ENCODE measurements at places on chromosomes 3 and 15.

DNA sequence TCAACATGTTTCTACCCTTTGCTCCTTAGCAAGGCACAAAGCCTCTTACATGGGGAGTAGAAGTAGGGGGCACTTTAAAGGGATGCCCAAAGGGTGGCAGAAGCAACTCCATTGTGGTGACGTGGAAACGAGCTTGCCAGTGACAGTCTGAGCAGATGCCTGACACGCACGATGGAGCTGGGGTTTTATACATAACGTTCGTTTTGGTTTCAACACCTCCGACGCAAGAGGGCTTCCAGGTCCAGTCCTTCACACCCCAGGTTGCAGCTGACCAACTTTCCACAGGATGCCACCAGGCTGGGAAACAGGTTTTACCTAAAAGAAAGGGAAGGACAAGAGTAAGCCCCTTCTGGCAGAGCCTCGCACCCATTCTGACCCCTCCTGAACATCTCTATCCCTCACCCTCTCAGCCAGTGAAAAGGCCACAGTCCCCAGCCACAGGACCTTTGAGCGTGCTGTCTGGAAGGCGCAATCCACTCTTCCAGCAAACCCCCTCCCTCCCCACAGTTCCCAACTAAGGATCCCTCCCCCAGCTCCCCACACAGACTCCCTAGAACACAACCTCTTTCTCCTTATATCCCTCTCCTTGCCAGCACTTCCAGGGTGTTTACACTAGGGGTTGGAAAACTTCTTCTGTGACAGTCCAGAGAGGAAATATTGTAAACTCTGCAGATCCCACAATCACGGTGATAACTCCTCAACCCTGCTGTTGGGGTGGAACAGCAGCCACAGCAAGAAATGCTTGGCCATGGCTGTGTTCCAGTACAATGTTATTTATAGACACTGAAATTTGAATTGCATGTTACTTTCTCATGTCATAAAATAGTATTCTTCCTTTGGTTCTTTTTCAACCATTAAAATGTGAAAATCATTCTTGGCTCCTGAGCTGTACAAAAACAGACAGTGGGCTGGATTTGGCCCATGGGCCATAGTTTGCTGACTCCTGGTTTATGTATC lies 36.2 kb downstream of the FAM174B start:
- no peak for DNase-seq

DNA sequence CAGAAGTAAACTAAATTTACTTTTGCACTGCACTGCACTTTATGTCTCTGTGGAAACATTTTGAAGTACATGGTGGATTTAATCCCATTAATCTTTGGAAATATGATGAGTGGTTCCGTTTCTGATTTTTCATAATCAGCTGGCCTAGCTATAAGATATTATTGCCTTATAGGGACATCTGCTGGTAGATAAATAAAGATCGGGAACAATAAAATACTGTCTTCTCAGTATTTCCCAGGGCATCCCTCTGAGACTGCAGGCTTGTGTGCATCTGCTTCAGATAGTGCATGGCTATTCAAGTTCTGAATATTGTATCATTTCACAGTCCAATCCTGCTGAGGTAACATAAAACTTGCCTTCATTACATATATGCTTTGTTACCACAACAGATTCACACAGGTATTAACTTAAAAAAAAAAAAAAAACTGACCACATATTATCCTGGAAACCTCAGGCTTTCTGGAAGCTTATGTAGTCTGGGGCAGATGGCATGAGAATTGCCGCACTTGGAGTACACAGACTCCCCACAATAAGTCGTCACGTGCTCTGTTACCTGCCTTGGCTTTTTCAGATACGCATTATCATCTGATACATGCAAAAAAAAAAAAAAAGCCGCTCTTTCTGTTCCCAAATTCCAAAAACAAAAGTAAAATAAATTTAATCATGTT lies 330.8 kb upstream of the AGTR1 start:
- DNase-seq, result no peak

DNA sequence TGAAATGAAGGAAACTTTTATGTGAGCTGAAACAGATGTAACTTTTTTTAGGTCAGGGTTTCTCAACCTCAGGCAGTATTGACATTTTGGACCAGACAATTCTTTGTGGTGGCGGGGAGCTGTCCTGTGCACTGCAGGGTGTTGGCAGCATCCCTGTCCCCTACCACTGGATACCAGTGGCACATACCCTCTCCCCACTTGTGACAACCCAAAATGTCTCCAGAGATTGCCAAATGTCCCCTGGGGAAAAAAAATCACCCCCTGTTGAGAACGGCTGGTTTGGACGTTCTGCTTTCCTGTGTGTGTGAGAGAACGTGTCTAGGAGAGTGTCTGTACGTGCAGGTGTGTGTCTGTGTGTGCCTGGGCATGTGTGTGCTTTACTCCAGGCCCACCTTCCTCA lies 30.7 kb upstream of the GRIP2 start:
- no peak for DNase-seq

GRCh38 chr15:78179906-78180305 lies 30.7 kb downstream of the IDH3A start:
- DNase-seq, result no peak

DNA sequence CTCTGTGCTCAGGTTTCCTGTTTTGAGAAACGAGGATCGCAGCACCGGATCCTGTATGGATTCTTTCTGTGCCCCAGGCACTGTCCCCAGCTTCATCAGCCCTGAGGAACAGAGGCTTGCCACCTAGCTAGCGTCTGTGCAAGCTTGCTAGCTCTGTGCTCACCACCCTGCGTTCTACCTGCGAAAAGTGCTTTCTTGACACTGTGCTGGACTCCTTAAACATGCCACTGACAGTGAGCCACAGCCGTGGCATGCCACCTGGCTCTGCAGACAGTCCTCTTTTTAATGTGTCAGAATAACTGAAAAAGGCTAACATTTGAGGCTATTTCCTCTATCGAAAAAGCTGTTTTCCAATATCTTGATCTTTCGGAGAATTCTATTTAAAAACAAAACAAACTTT lies 1.4 kb downstream of the PGPEP1L start:
- DNase-seq, result no peak

DNA sequence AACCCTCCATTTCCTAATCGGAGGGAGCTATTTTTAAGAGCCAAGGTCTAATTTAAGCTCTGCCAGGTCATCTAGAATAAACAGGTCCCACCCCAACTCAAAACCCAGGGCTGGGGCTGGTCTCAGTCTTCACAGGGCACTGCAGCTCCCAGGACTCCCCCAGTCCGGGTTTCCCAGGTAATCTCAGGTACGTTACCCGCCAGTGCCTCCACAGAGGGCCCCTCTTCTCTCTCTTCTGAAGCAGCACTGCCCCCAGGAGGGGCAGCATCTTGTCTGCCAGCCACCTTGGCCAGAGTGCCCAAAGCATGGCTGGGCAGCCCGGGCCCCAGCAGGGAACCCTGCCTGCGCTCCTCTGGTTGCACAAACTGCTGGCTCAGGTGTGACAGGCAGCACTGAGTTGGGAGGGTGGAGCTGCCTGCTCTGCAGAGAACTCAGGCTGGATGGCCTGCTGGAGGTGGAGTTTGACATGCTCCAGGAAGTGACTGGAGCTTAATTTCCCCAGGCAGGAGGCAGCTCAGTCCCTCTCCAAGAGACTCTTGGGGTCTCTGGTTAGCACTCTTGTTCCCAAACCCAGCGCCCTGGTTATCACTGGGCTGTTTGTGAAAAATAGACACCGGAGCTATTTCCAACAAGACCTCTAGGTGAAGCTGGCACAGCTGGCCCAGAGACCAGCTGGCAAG lies at the start of gene PLA2G4F:
Gene PLA2G4F (minus strand): TSS at position 394 of the 680 bp plus-strand sequence. CDS start 87 bp downstream, at position 307.
- no peak for DNase-seq

DNA sequence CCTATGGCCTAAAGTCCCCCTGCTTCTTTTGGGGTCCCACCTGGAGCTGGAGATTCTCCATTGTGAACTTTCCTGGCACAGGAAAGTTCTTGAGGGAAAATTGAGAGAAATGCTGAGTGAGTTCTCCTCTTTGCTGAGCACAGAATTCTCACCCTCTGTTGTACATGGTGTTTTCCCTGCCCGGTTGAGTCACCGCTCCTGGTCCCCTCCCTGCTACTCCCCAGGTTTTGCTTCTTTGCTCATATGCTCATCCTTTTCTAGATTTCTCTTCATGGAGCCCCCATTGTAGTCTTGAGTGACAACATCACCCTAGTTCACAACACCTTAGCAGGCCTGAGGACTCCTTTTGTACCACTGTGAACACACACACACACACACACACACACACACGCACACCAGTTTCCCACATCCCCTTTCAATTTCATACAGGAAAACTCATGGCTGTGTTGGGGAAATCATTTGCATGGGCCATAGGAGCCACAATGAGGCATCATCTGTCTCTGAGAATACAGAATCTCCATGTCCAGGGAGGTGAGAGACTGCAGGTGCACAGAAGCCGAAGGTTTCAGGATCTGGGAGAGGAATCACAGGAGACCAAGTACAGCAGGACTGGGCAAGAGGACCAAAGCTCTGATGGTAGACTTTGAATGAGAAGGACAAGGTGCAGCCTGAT lies 585.3 kb downstream of the GOLGA6L6 start:
- no peak for DNase-seq

DNA sequence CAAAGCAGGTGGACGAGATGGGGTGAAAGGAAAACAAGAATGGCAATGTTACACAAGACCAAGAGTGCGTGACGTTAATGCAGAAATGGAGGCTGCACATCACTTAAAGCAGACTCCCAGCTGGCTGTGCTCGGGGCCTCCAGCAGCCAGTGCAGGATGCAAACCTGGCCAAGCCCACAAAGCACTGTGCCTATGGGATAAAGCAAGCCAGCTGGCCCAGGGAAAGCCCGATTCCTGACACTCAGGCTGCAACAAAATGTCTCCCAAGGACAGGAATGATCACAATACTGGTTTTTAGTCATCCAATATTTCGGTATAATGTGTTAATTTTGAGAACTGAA lies 86.2 kb downstream of the SEC22A start:
- no peak for DNase-seq

DNA sequence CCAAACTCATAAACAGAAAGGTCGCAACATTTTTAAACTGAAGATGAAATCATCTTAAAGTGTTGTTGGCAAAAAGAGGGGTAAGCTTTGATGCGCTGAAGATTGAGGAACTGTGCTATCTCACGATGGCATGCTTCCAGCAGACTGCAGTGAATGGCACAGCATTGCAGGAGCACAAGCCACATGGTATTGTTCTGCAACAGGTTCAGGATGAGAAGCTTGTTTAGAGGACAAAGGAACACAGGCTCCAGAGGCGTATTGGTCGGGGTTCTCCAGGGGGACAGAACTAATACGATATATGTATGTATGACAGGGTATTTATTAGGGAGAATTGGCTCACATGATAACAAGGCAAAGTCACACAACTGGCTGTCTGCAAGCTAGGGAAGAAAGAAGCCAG lies 13.8 kb upstream of the PLD1 start:
- no peak for DNase-seq

DNA sequence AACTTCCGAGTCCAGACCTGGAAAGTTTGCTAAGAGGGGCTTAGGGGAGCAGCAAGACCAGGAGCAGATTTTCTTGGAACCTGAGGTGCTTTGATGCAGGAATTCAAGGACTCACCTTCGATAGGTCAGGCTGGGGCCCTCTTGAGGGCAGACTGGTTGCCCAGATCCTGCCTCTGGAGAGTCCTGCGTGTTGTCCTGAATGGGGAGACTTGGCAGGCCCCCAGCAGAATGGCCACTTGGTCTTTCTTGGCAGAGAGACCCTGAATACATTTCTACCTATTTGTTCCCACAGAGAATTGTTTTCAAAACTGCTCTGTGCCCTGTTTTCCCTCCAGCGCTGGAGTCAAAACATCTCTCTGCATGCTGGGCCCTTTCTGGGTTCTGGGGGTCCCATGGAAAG lies 4.2 kb downstream of the KLF13 start:
- DNase-seq, result no peak

GRCh38 chr15:73326157-73326556 lies 42.6 kb downstream of the HCN4 start:
- no peak for DNase-seq

GRCh38 chr3:64921281-64922065 lies 233.7 kb upstream of the ADAMTS9 start:
- DNase-seq, result no peak

- no peak for DNase-seq
Observed at GRCh38 chr3:152149832-152150231, 118.9 kb upstream of the MBNL1 start.

DNA sequence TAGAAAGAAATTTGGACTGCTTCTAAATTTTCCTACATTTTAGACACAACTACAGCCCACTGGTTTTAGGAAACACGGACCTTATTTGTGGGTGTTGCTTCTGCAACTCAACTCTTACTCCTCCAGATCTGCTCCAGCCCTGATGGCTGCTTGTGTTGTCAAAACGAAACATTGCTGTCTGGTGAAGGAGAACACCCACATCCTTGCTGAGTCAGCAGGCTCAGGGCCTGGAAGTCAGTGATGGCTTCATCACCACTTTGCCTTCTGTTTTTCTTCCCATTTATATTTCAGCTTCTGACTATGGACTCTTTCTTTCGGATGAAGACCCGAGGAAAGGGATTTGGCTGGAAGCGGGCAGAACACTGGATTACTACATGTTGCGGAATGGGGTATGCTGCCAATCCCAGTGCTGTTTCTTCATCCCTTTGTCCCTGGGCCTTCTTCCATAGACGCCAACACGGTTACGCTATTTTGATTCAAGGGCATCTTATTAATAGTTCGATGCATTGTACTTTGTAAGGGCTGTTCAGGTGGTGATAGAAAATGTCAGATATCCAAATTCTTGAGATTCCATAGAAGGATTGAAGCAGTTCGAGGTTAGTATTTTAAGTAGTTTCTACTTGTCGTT lies 392.6 kb upstream of the TPM1 start:
- no peak for DNase-seq

DNA sequence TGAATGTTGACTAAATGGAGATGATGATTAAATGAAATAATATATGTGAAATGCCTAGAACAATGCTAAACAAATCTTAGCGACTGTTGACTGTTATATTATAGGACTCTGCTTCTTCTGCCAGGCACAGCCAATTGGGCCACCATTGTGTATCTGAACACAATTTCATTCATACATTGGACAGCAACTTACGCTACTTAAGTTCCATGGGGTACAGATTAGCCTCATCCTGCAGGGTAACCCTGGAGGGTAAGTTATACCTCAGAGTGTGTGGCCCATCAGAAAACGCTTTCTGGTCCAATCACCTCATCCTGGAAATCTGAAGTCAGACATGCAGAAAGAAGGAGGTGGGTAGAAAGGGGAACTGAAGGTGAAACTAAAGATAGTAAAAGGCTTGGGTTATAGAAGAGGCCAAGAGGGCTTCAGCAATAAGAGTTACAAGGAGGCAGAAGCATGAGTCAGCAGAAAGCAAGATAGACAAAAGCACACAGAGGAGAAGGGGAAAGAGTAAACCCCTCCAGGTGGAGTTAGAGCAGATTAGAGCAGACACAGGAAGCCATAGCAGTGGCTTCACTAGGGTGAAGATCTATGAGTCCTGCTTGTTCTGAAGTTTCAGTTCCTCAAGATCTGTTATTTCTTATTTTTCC lies 119.3 kb upstream of the SLC24A5 start:
- DNase-seq, result no peak

- DNase-seq, result no peak
Observed at GRCh38 chr3:149673393-149673792, 15.6 kb upstream of the WWTR1 start.

GRCh38 chr15:29935296-29936004 lies 113.2 kb upstream of the TJP1 start:
- no peak for DNase-seq

GRCh38 chr15:46685681-46686080 lies 1031.6 kb upstream of the SEMA6D start:
- no peak for DNase-seq

Data from stimulated activated CD8-positive, alpha-beta memory T cell treated with anti-CD3 and anti-CD28 coated beads, Interleukin-15, amount 100 ng/mL, for 4 hours (primary cell).